LHCN-M2 (cell line): ENCODE measurements at places on chromosomes 1 and 21.

- peak; percentile 87 for DNase-seq
Measured at GRCh38 chr1:156119503-156120209, 5.1 kb downstream of the LMNA start.

- DNase-seq, result no peak
Measured at GRCh38 chr1:38888423-38889333, 7.3 kb upstream of the GJA9 start.

DNA sequence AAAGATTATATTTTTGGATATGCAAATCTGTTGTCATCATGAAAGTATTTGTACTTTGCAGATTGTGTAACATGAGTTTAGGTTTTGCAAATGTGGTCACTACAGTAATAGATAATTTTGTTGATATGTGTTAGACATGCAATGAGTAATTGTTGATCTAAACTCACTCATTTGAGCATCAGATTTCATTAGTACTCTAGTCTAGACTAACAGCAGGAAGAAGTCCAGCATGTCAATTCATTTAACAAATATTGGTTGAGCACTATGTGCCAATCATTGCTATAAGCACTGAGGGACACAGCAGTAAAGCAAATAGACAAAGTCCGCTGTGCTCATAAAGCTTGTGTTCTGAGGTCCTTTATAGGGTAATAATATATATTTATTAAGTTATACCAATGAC, 350.0 kb downstream of the USP25 start:
- DNase-seq, result peak; percentile 47

- peak; percentile 49 for DNase-seq
Measured at GRCh38 chr1:112253366-112253765, 142.6 kb upstream of the CTTNBP2NL start.

GRCh38 chr1:26009796-26010447, 11.7 kb upstream of the EXTL1 start:
- no peak for DNase-seq

DNA sequence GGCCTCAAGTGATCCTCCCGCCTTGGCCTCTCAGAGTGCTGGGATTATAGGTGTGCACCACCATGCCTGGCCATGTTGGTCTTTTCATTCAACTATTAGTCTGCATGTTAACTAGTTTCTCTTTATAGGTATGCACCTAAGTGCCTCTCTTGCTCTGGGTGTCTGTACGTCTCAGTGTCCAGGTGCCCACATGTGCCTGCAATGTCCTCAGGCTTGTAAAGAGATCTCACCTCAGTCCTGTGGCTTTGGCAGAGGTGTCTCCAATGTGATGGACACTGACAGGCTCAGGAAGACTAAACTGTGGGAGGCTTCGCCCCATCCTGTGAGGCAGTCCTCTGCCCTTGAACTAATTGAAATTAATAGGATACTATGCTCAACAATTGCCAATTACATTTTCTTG, 526.3 kb downstream of the PTPRU start:
- no peak for DNase-seq

- DNase-seq, result no peak
Measured at GRCh38 chr1:84991097-84991920, 5.6 kb downstream of the MCOLN2 start.

- peak; percentile 88 for DNase-seq
Measured at GRCh38 chr1:183887826-183888819, 83.2 kb downstream of the RGL1 start.

GRCh38 chr1:57550092-57550491, 126.2 kb upstream of the DAB1 start:
- DNase-seq, result no peak

- peak; percentile 79 for DNase-seq
Measured at GRCh38 chr1:158067662-158068061, 74.2 kb downstream of the KIRREL1 start.
